ENCODE measurements at places on chromosomes 5 and 9.

DNA sequence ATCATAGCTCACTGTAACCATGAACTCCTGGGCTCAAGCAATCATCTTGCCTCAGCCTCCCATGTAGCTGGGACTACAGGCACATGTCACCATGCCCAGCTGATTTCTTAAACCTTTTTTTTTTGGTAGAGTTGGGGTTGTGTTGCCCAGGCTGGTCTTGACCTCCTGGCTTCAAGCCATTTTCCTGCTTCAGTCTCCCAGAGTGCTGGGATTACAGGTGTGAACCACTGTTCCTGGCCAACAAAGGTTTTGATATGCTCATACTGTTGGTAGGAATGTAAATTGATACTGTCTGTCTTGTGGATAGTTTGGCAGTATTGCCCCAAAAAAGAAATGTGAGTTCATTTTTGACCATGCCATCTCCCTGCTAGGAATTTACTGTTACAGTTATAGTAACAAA lies 77.4 kb upstream of the TMEM171 start:
- DNase-seq, result no peak

DNA sequence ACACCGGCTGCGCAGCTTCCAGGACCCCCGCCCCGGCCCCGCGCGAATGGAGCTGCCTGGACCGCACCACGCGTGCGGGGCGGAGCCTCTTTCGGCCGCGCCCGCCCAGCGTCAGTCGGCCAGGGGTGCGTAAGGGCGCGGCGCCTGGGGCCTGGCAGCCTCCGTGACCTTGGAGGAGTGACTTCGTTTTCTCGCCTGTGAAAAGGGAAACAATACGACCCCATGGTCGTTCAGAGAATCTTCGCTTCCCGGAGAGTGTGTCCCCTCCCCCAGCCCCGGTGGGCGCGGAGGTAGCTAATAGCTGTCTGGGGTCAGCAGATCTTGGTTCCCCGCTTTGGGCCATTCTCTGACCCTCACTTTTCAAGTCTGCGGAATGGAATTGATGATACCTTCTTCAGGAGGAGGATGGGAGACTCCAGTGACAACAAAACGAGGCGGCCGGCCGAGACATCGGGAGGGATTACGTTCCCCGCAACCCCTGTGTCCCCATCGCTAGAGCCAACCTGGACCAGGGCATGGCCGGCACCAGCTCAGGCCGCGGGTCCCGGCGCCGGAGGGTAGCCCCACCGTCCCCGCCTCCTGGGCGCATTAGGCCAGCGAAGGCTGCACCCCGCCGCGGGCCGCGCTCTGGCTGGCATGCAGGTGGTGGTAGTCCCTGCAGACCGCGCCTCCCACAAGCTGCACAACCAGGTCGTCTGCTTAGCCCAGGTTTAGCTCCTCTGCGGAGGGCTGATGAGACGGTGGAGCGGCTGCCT lies 5.5 kb upstream of the CDHR2 start:
- peak; percentile 76 for DNase-seq

DNA sequence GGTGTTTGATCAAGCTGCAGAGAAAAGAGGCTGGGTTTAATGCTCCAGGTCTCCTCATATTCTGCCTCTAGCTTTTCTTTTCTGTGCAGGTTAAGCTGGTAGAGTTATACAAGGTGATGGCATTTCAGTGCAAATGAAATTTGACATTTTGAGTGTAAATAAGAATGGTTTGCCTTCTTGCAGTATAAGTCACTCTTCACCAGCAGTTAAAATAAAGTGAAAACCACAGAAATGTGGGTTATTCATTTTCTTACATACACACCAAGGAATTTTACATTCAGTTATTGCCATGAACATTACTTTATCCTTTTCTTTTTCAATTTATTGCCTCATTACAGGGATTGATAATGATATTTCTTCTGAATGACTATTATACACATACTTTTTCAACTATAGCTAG lies 337.5 kb upstream of the PCSK5 start:
- no peak for DNase-seq

DNA sequence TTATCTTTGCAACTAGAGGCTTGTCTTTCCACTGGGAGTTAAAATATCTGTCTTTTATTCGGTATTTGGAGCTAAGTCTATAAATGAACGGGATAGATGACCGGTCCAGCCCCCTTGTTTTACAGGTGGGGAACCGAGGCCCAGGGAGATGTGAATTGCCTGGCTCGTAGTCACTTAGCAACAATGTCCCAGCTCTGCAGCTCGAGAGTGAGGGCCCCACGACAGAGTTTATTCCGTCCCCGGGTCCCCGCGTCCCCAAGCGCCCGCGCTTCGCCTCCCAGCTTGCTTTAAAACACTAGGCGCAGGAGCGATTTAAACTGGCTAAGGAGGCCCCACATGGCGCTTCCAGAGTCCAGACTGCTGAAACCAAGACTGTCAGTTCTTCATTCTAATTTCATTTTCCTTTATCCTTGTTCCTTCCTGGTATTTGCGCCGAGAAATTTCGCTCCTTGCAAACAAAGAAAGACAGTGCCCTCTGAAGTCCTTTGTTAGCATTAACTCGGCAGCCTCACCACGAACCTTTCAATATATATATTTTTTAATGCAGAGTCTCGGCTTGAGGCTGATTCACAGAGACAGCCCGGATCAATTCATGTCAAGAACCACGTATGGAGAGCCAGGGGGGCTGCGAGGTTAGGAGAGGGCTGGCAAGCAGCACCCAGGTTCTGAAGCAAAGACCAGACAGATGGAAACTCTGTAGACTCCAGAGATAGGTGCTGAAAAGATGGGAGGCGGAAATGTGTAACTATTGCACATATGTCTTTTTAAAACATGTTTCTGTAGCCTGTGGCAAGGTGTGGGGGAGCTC lies 1.4 kb upstream of the ENC1 start:
- DNase-seq, result peak; percentile 67

- no peak for DNase-seq
These were observed 33.4 kb downstream of the CEMIP2 start for GRCh38 chr9:71734950-71735349.

DNA sequence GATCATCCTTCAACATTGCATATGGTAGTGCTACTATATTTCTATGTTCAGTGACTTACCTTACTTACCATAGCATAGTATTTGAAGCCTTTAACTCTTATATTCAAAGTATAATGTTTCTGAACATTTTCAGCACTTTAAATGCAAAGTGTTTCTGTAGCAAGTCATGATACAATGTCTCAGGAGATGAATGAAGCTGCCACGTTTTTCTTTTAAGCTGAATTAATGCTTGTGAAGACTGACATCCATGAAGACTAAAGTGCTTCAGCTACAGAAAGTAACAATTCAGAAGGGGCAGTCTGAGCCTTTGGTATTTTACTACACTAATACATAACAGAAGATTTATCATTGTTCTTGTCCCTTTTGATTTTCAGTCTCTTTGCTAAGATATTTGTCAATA lies 709.1 kb upstream of the ARRDC3 start:
- no peak for DNase-seq

DNA sequence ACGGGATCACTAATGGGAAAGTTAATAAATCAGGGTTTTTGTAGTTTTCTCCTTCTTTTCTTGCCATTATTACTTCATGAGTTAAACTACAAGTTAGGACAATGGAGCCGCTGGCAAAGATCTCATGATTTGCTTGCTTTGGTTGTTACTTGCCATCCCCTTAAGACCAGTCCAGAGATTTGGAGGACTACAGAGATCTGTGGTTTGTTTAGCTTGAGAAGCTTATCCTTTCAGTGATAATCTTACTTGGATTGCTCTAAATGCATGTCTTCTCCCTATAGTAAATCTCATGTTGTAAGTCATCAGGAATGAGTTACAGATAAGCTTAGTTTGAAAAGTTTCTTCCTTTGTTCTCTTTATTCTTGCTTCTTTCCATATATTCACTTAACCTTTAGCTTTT lies 70.9 kb downstream of the TLE4 start:
- no peak for DNase-seq

DNA sequence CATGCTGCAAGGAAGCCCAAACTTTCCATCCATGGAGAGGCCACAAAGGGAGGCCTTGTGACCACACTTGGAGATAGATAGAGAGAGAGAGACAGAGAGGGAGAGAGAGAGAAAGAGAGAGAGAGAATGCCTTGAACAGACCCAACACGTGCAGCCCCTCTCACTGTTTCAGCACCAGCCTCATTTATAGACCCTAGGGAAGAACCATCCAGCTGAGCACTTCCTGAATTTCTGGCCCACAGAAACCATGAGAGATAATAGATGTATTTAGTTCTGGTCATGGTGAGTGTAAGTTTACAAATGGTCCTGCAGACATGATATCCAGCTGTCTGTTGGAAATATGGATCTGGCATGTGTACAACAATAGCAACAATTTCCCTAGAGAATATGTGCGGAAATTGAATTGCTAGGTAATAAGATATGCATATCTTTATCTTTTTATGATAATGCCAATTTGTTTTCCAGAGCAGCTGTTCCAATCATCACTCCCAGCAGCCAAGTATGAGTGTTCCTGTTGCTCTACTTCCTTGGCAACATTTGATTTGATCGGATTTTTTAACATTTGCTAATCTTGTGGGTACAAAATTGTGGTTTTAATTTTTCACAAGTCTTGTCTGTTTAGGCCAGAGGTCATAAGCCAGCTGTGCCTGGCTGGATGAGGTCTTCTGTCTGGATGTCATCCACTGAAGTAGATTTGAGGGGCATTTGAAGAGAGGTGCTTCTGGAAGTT lies 217.3 kb upstream of the IL12B start:
- DNase-seq, result no peak

GRCh38 chr5:72883850-72884249 lies 67.4 kb downstream of the TNPO1 start:
- DNase-seq, result no peak

- no peak for DNase-seq
These were observed 296.7 kb upstream of the PANK3 start for GRCh38 chr5:168875832-168876231.

- DNase-seq, result no peak
These were observed 6.5 kb upstream of the TMEM250 start for GRCh38 chr9:136124976-136125692.

GRCh38 chr5:108700930-108701329 lies 46.8 kb upstream of the FER start:
- no peak for DNase-seq

- peak; percentile 89 for DNase-seq
These were observed 4.5 kb downstream of the FANCC start for GRCh38 chr9:95313010-95313498.

DNA sequence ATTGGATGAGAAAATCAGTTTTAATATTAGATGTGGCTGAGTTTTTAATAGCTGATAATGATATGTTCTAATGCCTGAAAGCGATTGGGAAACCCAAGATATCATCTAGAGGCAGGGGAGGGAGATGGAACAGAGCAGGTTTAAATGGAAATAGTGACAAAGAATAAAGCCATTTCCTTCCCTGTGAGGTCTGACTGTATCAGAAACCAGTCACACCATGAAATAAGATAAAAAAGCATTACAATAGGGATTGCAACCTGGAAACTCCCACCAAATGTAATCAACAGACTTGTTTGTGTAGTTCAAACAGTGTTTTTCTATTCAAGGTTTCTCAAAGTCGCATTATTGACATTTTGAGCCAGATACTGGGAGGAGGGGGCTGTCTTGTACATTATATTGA lies 110.1 kb upstream of the SMIM23 start:
- DNase-seq, result no peak

DNA sequence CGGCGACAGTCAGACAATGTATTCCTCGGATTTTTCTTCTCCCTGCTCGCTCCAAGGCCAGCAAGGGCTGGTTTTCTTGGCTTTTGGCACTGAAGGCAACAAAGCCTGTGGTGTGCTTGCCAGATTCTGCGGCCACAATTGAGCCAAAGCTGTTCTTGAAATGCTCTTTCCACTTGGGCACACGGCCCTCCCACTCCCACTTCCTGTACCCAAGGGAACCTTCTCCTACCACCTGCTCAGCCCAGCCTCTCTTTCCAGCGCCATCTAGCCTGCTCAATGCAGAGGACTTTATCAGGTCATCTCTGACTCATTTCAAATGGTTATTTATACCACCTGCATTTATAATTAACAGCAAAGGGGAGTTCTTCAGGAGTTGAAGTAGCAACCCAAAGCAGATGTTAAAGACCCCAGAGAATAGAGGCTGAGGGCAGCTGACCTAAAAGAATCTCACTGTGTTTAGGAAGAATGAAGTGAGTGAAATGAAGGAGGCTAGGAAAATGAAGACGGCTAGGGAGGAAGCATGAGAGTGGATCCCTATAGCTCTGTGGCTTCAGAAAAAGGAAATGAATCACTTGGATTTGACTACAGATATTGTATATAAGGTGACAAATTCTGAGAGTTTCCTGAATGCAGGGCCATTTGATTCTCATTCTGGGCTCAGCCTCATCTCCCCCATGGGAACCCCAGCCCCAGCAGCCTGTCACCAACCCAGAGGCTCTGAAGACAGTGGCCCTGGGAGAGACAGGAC lies 439.0 kb downstream of the ENC1 start:
- peak; percentile 28 for DNase-seq

DNA sequence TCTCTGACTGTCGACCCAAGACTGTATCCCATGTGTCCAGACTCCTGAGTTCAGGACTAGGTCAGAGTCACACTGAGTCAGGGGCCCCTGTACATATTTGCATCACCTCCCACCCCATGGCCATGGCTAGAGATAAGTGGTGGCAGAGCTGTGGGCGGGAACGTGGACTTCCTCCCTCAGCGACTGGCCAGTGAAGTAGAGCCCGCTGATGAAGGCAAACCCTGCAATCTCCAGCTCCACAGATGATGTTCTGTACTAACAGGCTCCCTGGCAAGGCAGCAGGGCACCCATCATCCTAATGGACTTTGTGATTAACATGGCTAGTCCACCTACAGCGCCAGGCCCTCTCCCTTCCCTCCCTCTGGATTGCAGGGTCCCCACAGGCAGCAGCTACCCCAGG lies 110.5 kb upstream of the LRRTM2 start:
- DNase-seq, result no peak

- DNase-seq, result no peak
These were observed 11.5 kb upstream of the F2RL1 start for GRCh38 chr5:76807296-76807695.

- DNase-seq, result no peak
These were observed 4.3 kb upstream of the AFAP1L1 start for GRCh38 chr5:149267241-149267973.

DNA sequence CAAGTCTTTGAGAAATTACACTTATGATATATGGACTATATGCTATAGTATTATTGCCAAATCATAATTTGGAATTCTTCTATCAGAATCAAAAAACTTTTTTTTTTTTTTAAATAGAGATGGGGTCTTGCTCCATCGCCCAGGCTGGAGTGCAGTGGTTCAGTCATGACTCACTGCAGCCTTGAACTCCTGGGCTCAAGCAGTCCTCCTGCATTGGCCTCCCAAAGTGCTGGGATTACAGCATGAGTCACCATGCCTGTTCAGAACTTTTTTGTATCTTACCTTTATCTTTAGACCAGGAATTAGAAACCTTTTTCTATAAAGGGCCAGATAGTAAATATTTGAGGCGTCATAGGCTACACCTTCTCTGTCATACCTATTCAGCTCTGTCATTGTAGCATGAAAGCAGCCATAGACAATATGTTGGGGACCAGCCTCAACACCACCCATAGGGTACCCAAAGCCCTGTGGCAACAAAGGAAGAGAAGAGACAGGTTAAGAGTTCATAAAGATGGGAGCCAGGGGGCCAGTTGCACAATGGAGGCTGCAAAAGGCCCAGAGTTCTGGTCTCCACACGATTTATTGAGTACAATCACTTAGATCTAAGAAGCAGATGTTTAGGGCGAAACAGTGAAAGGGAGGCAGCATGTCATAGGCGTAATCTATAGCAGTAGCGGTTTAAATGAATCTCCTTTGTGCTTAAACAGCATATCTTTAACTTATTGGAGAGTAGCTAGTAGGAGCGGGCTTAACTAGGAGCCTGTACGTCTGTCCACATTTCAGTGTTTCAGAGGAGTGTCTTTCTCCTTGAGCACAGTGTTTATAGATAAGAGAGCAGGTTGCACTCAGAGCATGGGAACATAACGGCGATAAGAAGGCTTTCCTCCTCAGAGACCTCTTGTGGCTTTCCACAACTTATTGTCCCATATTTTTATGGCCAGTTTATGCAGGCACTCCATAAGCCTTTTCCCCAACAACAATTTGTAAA lies 12.5 kb downstream of the ECM2 start:
- no peak for DNase-seq
